Keratinocyte (primary cell): ENCODE measurements at places on chromosomes 7 and 10.
A peak's percentile ranks its signal among the peaks of the same experiment; 100 is the strongest.

GRCh38 chr7:107233174-107233573 lies 64.4 kb downstream of the HBP1 start:
- DNase-seq: no peak

DNA sequence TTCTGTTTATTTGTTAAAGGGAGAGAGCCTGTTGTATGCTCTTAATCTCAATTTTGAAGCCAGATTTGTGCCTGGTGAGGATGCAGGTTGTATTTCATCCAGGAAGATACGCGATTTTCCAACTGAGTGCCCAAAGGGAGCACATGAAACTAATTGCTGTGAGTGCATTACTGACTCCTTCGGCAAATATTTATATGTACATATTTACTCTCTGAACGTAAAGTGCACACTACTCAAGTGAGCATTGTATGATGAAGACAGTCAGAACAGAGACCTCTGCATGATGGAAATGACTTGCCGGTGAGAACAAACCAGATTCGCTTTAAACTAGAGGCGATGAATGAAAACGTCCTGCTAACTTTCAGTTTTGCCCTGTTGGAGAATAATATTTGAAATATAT lies 130.1 kb downstream of the MALRD1 start:
- DNase-seq: no peak

DNA sequence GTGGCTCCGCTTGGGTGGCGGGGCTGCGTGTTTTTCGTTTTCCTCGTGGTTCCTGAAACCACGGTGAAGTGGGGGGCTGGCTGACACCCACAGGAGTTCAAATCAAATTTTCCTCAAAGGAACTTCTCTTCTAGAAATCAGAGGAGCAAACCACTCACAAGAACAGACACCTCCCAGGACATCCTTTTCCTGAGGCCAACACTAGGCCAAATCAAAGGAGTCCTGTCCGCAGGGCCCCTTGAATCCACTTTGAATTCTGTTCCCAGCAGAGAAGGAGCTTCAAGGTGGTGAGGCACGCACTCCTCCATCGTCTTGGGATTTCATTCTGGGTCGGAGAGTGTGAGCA lies 29.9 kb upstream of the ZNF273 start:
- no peak for DNase-seq

GRCh38 chr10:122190176-122190943 lies 80.7 kb upstream of the BTBD16 start:
- DNase-seq: no peak

- no peak for DNase-seq
Measured at GRCh38 chr7:92629779-92630178, 39.6 kb upstream of the FAM133B start.

DNA sequence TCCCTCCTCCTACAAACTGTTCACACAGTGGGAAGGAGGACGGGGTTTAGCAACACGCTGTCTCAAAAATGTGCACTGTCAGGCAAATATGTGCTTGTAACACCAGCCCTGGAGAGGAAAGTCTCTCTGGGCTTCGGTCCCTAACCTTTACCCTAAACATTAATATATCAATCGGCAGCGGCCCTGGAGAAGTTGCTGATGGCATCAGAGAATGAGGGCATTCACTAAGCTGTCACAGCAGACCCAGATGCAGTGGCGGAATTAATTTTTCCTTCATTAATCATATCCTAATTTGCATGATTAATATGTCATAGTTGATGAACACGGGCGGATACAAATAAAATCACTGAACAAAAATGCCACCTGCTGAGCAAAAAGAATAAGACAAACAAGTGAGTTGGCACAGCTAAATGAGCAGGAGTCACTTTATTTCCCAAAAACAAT lies 45.2 kb upstream of the INSIG1 start:
- DNase-seq: no peak

DNA sequence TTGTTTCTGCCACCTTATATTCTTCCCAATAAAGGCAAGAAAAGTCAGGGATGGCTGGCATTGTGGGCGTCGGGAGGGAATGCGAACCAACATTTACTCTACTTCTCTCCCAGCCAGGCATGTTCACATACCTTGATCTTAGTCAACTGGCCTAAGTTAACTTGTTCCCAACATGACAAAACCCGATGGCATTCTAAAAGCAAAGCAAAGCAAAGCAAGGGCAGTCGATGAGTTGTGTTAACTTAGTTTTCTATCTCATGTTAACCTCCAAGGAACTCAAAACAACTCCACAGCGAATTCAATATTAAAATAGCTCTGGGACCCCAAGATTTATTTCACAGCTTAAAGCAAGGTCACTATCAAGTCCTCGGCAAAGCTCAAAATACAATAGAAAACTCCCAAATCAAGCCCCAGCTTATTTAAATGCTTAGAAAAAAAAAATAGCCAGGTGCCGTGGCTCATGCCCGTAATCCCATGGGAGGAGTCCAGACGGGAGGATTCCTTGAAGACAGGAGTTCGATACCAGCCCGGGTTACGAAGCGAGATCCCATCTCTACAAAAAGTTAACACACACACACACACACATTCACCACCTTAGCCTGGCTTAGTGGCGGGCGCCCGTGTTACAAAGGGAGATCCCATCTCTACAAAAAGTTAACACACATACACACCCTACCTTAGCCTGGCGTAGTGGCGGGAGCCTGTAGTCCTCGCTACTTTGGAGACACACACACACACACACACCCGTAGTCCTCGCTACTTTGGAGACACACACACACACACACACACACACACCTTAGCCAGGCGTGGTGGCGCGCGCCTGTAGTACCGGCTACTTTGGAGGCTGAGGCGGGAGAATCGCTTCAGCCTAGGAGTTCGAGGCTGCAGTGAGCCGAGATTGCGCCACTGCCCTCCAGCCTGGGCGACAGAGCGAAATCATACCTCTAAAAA lies 901 bp upstream of the CCNY start:
- DNase-seq: no peak

GRCh38 chr7:3259711-3260400 lies 41.2 kb upstream of the SDK1 start:
- DNase-seq: no peak

DNA sequence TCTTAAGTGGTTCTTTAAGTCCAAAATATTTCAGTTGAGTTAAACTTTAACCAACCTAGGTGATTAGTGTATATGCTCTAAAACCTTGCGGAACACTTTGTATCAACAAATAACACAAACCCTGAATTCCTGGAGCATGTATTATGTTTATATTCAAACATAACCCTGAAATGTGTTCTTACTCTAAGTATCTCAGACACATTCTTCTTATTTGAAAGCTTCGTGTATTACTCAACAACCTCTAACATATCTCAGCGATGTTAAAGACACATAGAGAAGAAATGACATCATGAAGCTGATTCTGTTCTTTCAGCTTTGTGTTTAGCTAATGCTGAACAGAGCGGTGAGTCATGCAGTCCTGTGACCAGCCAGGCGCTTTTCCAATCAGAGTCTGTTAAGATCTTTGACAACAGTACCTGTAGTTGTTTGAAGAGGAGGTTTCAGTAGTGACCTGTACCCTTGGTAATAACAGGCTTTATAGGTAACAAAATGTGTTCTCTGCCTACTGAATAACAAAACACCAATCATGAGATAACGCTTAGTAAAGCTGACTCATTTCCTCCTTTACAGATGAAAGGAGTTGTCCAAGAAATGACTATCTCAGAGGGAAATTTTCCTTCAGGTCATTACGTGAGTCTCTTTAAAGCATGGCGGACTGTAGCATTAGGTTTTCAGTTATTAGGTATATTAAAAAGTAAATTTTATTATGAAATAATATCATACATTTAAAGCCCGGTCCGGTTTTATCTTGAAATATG lies 67.3 kb upstream of the KLF6 start:
- DNase-seq: peak; percentile 99

DNA sequence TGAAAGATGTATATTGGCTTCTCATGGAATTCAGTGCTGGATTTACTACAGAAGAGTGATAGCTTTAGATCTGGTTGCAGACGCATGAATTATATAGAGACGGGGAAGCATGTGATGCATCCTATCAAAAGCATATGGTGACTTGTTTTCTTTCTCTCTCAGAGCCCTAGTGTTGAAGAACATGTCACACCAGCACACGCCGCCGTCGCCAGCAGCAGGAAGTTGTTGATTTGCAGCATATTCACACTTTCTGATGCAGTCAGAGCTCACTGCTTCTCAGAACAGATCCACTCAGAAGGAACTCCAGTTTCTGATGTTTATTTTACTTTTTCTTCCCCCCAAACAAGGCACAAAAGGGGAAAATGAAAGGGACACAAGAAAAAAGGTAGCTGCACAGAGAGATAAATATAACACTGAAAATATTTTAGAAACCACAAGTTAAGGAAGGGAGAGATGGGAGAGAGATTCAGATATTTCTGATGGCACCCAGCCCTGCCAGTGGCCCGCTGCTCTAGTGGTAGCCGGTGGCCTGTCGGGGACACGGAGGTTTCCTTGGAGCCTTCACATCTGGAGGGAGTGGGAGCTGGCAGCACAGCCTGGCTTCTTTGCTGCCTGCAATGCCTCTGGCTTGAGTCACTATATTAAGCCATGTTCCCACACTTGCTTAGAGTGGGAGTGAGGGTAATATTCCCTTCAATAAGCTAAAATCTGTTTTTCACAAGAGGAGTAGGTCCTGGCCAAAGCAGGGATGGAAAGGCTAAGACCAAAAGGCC lies 123.2 kb downstream of the NRP1 start:
- no peak for DNase-seq

DNA sequence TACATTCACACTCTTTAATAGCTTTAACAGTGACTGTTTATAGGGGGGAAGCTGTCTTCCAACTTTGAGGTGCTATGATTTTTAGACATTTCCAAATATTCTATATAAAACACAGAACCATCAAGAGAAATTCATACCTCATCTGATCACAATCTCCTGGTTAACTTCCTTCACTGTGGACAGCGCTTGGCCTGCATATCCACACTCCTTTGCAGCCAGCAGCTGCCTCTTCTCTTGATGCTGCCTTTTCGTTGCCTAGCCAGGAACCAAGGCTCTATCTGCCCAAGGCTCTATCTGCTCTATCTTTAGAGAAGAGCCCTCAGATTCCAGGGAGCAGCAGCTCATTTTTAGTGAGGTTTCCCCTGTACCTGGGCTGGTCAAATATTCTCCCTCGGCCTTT lies 252.0 kb downstream of the PTEN start:
- no peak for DNase-seq

DNA sequence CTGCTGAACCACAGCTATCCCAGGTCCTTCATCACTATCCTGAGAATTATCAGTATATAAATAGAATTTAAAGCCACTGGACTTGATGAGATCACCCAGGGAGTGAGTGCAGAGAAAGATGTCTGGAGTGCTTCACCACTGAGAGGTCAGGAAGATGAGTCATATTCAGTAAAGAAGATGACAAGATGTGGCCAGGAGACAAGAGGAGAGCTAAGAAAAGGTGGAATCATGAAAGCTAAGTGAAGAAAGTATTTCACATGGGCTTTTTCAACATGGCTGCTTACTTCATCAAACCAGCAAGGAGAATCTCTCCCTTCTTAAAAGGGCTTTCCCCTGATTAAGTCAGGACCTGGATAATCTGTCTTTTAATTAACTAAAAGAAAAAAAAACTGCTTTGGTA lies 9.1 kb upstream of the PRKAR2B start:
- no peak for DNase-seq

- no peak for DNase-seq
Measured at GRCh38 chr7:106887421-106887820, 22.3 kb downstream of the PIK3CG start.
